CD4-positive, alpha-beta memory T cell (primary cell): ENCODE measurements at places on chromosomes 4 and X.
A peak's percentile ranks its signal among the peaks of the same experiment; 100 is the strongest.

DNA sequence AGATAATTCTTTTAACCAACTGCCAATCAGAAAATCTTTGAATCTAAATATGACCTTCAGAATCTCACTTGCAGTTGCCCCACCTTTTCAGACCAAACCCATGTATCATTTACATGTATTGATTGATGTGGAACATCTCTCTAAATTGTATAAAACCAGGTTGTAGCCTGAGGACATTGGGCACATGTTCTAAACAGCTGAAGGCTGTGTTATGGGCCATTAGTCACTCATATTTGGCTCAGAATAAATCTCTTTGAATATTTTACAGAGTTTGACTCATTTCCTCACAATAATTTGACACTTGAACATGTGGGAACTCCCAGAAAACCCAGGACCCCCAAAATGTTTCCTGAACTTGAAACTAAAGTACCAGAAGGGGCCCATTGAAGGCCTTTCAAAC is 58.7 kb downstream of the UGT2B10 start:
- DNase-seq, result no peak

GRCh38 chr4:121156822-121157769 is 7.0 kb downstream of the TNIP3 start:
- DNase-seq, result peak; percentile 25

DNA sequence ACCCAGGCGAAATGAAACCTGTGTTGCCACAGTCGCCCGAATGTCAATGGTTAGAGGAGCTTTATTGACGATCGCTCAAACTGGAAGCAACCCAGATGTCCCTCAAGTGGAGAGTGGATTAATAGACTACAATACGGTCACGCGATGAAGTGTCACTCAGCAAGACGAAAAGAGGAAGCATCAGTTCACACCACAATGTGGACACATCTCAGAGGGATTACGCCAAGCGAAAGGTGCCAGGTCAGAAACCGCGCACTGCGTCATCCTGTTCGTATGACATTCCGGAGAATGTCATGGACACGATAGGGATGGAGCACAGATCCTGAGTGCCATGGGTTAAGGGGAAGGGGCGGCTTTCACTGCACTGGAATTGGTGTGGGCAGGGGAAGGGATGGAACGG is 111.7 kb downstream of the HMX1 start:
- DNase-seq, result no peak

GRCh38 chrX:106692425-106693065 is 34.0 kb upstream of the RNF128 start:
- no peak for DNase-seq

GRCh38 chr4:2944091-2944482 is 19.1 kb downstream of the NOP14 start:
- DNase-seq, result no peak

DNA sequence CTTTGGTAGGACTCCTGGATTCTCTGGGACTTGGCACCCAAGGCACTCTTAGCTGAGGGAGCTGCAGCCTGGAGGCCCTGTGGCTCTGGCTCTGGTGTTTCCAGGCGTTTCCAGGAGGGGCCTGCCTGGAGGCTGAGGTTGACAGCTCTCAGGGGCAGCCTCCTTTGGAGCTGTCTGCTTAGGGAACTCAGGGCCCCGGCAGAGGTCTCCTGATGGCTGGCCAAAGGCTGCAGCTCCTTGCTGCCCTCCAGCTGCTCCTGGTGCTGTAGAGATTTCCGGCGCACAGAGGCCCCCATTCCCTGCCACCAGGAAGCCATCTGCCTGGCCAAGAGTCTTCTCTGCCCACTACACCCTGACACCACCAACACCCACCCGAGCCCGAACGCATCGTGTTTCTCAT is 25.3 kb upstream of the ARHGEF38 start:
- no peak for DNase-seq

GRCh38 chrX:47497271-47497888 is 14.4 kb upstream of the ZNF41 start:
- DNase-seq, result no peak

- DNase-seq, result no peak
Measured at GRCh38 chrX:19212037-19212436, 89.8 kb upstream of the ADGRG2 start.

DNA sequence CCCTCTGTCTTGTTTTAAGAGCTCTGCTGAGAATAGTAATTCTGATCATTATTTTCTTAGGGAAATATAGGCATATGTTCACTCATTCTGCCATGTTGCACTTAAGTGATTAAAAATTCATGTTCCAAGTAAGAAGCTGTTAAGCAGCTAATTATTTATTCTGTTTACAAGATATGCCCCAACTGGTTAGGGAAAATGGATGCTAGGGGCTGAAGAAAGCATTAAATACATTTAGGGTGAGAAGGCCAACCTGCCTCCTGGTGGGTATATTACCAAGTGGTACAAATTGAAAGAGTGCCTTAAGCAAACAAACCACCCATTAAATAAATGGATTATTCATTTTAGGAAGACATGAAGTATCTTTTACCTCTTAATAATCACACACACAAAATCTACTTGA is 392.6 kb upstream of the EPHA5 start:
- DNase-seq, result no peak

DNA sequence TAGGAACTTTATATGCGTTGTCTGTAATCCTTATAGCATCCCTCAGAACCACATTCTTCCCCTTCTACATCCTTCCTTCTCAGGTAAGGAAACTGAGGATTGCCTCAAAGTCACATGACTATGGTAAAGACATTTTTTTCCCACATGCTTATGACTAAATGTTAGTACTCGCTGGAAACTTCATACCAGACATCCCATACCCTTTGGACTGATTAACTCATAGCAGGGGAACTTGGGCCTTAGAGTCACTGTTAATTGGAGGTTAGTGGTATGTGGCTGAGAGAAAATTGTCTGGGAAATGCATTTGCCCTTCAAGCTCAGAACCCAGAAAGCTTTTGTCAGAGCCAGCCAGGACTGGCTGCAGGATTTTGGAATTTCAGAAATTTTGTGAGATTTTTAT is 155.0 kb downstream of the RELL1 start:
- DNase-seq, result no peak

- DNase-seq, result no peak
Measured at GRCh38 chrX:39456894-39457604, 640.7 kb downstream of the BCOR start.

- no peak for DNase-seq
Measured at GRCh38 chrX:17635231-17635630, 102.1 kb upstream of the SCML1 start.

DNA sequence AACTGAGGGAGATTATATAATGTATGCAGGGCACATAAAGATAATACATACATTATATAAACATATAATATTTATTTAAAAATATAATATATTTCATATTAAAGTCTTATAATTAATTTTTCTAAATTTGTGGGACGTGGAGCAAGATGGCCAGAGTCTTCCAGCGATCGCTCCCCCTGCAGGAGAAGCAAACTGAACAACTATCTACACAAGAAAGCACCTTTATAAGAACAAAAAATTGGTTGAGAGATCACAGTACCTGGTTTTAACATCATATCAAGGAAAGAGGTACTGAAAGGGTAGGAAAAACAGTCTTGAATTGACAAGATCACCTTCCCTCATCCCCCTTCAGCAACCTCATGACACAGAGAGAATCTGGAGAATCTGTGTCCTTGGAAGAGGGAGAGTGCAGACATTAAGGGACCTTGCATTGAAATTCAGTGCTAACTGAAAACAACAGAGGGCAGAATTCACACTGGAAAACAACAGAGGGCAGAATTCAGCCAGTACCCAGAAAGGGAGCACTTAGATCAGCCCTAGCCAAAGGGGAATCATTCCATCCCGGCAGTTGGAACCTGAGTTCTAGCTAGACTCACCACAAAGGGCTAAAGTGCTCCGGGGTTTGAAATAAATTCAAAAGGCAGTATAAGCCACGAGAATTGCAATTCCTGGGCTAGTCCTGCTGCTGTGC is 262.5 kb upstream of the NDST3 start:
- DNase-seq, result no peak

DNA sequence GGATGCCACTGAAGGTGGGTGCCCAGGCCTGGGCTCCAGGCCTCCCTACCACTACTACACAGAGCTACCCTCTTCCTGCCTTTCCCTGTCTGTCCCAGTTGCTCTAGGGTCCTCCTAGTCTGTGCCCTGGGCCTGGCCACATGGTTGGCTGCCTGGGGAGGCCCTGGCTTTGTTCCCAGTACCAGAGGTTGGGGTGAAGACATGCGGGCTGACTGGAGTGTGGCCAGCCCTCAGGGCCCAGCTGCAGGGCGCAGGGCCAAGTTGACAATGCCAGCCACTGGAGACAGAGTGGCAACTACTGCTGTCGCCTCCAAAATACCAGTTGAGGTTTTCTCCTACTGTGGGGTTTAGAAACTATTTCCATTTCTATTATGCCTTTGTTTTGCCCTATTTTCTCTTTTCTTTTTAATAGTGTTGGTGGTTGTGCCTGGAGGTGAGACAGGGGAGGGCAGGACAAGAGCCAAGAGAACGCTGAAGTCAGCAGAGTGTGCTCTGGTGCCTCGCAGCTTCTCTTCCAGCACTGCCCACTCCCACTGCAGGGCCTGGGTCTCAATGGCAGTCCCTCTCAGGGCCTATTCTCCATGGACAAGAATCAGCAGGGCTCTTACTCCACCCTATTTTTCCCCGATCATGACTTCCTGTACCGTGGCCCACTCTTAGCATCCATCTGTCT is 32.2 kb upstream of the XPNPEP2 start:
- DNase-seq, result no peak

DNA sequence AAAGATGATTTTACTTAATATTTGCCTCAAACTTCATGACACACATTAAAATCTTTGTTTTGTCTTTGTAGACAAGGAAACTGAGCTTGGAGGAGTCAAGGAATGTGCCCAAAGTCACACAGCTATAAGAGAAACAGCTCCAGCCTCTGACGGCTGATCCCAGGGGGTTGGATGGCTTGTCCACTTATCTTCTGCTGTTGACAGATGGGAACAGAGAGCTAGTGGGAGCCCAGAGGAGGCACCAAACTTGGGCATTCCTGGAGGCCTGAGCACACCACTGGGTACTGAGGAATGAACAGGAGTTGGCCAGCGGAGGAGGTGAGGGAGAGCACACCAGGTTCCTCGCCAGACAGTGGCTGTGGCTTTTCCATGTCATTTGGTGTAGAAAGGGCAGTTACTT is 56.4 kb upstream of the GPR78 start:
- DNase-seq, result no peak
